ENCODE measurements at places on chromosomes 2 and 18.

GRCh38 chr2:77578354-77578753 is 56.2 kb upstream of the LRRTM4 start:
- no peak for DNase-seq

- DNase-seq, result no peak
Observed at GRCh38 chr18:77560341-77560992, 310.8 kb downstream of the GALR1 start.

DNA sequence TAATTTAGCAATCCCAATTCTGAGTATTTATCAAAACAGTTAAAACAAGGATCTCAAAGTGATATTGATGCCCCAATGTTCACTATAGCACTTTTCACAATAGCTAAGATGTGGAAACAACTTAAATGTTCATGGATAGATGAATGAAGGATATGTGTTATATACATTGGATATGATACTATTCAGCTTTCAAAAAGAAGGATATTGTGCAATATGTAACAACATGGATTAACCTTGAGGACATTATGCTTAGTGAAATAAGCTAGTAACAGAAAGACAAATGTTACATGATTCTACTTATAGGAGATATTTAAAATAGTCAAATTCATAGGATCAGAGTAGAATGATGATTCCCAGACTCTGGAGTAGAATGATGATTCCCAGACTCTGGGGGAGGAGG is 78.0 kb downstream of the INSIG2 start:
- no peak for DNase-seq

DNA sequence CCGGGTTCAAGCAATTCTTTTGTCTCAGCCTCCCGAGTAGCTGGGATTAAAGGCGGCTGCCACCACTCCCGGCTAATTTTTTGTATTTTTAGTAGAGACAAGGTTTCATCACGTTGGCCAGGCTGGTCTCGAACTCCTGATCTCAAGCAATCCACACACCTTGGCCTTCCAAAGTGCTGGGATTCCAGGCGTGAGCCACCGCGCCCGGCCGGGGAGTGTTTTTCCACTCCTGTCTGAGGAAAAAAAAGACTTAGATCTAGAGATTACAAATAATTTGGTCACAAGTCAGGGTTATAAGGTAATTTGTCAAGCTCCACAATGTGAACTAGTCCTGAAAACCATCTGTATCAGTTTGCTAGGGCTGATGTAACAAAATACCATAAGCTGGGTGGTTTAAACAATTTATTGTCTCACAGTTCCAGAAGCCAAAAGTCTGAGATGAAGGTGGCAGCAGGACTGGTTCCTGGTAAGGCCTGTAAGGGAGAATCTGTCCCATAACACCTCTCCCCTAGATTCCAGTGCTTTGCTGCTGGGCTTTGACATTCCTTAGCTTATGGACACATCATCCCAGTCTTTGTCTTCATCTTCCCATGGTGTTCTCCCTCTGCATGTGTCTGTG is 40.7 kb upstream of the SP3 start:
- no peak for DNase-seq

GRCh38 chr2:239942871-239943311 is 82.3 kb downstream of the NDUFA10 start:
- peak; percentile 22 for DNase-seq

GRCh38 chr2:43078781-43079755 is 147.3 kb downstream of the ZFP36L2 start:
- no peak for DNase-seq

DNA sequence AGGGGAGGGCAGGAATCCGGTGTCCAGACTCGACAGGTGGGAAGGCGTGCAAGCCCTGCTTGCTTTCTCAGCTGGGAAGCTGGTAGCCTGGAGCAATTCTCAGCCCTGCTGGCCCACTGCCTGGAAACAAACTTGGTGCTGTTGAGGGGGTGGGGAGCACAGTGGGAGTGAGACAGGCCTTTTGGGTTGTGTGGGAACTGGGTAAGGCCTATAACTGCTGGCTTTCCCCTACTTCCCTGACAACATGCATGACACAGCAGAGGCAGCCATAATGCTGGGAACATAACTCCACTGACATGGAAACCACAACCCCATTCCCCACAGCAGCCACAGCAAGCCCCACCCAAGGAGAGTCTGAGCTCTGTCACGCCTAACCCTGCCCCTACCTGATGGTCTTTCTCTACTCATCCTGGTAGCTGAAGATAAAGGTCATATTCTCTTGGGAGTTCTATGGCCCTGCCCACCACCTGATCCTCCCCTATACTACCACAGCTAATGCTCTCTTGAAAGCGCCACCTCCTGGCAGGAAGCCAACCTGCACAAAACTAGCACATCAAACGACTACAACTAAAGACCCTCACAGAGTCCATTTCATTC is 122.9 kb upstream of the ACVR1C start:
- DNase-seq, result peak; percentile 37

- peak; percentile 26 for DNase-seq
Observed at GRCh38 chr2:156687715-156688114, 251.5 kb downstream of the GPD2 start.

- no peak for DNase-seq
Observed at GRCh38 chr18:68417166-68417799, 297.6 kb downstream of the TMX3 start.

DNA sequence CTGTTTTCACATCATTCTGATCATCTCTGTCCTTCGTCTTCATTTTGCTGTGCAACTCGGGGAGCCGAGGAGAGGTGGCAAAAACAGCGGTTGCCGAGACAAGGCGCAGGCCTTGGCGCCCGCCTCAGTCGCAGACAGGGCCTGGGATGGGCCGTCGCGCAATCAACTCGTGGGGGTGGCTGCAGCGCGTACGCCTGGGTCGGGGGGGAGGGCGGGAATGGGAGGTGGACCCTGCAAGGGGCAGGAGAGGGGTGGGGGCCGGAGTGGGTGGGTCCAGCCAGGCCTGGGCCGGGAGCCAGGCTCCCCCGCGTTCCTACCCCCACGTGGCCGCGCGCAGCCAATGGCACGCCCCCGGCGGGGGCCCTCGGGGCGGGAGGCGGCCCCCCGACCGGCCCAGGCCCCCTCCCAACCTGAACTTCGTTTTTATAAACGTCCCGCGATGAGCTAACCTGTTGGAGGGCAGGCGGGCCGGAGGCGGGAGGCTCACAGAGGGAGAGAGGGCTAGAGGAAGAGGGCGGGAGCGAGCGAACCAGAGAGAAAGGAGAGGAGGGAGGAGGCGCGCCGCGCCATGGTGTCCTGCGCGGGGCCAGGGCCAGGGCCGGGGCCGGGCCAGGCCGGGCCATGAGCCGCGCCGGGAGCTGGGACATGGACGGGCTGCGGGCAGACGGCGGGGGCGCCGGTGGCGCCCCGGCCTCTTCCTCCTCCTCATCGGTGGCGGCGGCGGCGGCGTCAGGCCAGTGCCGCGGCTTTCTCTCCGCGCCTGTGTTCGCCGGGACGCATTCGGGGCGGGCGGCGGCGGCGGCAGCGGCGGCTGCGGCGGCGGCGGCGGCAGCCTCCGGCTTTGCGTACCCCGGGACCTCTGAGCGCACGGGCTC is at the start of gene HOXD13:
Gene HOXD13 (plus strand): TSS at position 452 of the 875 bp plus-strand sequence. CDS start 170 bp downstream, at position 622.
- DNase-seq, result no peak

DNA sequence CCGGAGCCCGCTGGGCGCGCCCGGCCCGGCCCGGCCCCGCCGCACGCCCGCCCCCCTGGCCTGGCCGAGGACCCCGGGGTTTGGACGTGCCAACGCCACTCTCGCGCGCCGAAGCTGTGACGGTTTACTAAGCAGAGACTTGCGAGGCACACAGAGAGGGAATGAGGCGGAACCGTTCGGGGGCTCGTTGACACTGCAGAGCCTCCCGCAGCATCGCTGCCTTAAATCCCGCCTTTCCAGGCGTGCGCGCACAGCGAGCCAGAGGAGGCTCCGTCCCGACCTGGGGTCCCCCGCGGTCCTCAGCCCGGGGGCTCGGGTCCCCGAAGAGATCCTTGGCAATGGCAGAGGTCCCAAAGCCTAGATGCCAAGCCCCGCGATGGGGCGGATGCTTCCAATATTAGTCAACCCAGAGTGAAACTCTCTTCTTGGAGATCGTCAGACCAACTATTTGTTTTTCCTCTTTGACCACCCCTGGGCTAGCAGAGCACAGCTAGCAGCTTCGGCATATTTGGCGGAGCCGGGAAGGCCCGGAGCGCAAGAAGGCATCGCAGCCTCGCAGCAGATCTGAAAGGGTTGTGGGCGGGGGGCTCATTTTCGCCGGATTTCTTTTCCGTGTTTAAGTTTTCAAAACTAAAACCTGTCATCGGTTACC is at the start of gene ZNF385B:
Gene ZNF385B (minus strand): TSS at position 197 of the 652 bp plus-strand sequence.
- DNase-seq, result peak; percentile 26

- DNase-seq, result no peak
Observed at GRCh38 chr2:159521272-159521671, 95.1 kb downstream of the BAZ2B start.

GRCh38 chr2:113407446-113408099 is 29.9 kb upstream of the ZNG1B start:
- DNase-seq, result no peak

- no peak for DNase-seq
Observed at GRCh38 chr2:96555146-96555610, 18.6 kb downstream of the ARID5A start.

- no peak for DNase-seq
Observed at GRCh38 chr2:240672076-240672700, 10.5 kb downstream of the AQP12B start.

GRCh38 chr2:15999596-16000469 is 59.5 kb downstream of the MYCN start:
- no peak for DNase-seq

GRCh38 chr18:7755753-7756475 is 188.8 kb downstream of the PTPRM start:
- no peak for DNase-seq

- no peak for DNase-seq
Observed at GRCh38 chr2:194203898-194204297, 1453.1 kb upstream of the SLC39A10 start.

- DNase-seq, result no peak
Observed at GRCh38 chr2:235613649-235614048, 119.8 kb downstream of the AGAP1 start.

DNA sequence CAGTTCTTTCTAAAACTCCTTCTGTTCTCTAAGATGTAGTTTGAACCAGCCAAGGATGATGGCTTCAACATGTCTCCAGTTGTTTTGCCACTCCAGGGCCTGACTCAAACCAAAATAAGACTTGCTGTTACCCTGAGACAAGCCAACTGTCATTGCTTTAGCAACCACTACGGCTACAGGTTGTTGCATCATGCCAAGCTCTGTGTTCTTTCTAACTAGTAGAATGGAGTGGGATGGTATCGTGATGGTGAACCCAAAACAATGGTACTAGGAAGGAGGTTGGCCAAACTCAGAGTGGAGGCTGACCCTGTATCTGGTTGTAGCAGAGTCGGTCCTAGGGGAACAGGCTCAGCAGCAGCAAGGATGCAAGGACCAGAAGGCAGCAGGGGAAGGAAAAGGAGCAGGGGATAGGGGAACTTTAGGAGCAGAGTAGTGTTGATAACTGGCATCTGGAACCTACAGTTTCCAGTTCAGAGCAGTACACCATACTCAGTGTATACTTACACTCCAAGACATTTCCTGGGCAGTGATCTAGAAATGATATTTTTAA is 51.6 kb downstream of the PDK1 start:
- DNase-seq, result no peak

- DNase-seq, result no peak
Observed at GRCh38 chr18:35089382-35089781, 48.2 kb downstream of the MAPRE2 start.

GRCh38 chr2:240563951-240564560 is 3.9 kb downstream of the DUSP28 start:
- DNase-seq, result no peak

DNA sequence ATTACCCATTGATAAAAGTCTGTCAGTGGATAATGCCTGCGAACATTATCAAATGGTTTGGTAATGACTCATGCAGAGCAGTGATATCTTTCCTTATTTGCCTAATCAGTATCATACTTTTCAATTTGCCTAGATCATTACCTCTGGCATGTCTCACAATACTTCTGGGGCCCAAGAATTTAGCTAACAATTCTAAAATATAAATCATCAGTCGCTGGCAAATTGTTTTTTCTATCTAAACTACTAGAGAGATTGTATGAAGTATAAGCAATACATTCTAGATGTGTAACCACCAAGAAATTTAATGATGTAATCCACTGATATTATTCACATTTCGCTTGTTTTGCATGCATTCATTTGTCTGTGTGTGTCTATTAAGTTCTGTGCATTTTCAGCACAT is 191.2 kb upstream of the CDH19 start:
- no peak for DNase-seq

DNA sequence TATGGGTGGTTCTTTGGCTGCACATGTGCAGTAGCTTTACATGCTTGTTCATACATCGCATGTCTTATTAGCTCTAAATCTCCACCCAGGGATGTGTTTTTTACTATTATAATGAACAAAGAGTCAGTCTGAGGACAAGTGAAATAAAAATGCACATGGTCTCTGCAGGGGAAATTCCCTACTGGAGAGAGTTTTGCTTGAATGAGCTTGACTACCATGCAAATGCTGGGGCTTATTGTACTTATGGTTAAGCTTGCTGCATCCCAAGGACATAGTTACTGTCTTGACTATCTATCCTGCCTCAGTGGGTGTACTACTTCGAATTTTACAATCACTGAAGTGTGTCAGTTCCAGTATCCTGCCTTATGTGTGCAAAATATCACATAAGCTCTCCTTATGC is 362.7 kb downstream of the TDRD15 start:
- no peak for DNase-seq

DNA sequence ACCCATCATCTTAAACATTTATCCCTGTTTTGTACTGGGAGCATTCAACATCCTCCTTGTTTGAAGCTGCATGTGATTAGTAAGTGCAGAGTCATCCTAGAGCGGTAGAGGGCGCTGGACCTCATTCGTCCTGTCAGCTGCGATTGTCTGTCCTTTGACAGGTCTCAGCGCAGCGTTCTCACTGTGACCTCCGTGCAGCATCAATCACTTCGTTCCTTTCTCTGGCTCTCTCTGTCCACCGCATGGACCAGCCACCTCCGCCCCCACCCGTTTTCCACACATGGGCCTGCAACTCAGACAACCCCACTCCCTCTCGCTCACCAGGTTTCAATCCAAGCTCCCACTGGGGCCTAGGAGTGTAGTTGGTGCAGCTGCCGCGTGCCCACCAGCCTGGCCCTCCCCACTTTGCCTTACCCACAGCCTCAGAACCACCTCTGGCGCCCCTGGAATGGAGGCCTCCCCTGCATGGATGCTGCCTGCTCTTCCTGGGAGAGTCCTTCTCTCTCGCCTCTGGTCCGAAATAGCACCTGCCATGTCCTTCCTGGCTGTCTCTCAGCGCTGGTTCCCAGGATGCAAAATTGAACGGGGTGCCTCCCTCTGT is 90.5 kb downstream of the NDUFA10 start:
- peak; percentile 72 for DNase-seq

DNA sequence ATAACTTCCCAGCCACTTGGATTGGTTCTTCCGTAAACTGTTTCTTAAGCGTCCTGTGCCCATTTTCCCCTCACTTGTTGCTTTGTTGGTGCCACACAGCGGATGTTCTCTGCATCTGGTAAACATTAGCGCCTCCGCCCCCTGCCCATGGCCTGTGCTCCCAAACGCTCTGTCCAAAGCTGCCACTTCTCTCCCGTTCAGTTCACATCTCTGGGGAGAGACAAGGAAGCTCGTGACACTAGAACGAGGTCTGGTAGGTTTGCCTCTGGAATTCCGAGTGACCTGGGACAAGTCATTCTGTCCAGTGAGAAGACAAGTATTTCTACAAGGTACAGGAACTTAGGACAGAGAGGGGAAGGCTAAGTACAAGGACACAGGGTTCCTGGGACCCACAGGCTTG is 9.4 kb downstream of the COPS9 start:
- peak; percentile 8 for DNase-seq
